Activated CD8-positive, alpha-beta memory T cell treated with anti-CD3 and anti-CD28 coated beads for 48 hours (primary cell): ENCODE measurements at places on chromosomes 4 and X.

DNA sequence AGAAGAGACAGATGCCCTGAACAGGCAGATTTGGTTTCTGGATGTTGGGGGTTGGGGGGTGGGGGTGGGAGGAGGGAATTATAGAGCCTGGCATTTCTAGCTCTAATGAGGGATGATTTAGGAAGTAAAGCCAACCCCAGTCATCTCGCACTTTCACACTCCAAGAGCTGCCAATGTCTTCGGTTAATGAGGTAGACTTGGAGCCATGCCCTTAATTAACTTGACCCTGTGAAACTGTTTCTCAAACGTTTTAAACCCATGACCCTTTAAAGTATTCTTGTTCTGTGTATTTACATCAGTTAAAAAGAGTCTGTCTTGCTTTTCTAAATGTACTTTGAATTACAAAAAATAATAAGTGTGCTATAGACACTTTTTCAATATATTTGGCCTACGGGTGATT is 466.9 kb downstream of the FAT4 start:
- DNase-seq, result no peak

DNA sequence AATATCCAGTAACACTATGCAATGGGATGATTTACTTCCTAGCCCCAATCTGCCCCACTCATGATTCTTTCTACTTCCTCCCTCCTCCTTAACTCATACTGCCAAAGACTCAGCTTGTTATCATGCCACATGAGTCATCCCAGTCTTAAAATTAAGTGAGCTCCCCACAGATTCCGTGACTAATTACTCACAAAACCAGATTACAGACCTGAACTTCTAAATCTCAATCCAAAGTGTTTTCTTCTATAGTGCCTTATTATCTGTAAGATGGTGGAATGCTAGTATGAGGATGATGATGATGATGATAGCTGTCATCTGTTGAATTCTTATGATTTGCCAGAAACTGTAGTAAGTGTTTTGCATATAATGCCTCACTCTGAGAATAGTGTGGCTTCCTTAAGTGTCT is 27.7 kb upstream of the GPC3 start:
- no peak for DNase-seq

- DNase-seq, result no peak
These were observed 71.6 kb upstream of the SLC4A4 start for GRCh38 chr4:71267244-71267643.

- no peak for DNase-seq
These were observed 180.7 kb downstream of the CEP135 start for GRCh38 chr4:56129431-56129861.

- DNase-seq, result no peak
These were observed 57.0 kb upstream of the FTHL17 start for GRCh38 chrX:31128855-31129254.
